ENCODE measurements at places on chromosomes 16 and 17.

DNA sequence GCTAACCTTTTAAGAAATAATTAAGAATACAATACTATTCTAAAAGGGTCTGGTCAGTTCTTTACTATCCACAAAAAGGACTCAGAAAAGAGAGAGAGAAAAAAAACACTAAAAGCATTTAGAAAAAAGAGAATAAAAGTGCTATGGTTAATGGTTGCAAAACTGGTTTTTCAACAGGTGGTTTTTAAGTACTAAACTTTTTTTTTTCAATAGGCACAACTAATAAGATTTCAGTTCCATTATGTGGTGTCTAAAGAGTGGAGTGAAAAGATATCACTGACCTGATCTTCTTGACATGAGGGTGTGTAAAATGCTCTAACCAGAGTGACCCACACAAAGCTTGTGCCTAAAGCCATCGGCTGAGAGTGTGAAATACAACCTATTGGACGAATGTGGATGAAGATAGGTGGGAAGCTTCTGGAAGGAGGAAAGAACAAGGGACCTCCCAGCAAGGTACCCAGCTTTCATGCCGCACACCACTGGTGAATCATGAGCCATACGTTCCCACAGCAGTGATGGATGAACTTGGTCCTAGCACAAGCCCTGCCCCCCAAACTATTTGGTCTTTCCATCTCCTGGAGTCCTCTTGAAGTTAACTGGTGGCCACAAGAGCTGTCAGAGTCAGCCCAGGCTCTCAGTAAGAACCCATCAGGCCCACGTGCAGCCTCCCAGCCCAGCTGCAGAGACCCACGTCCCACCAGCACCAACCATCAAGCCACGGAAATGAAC, 103.0 kb downstream of the ZFHX3 start:
- no peak for DNase-seq

DNA sequence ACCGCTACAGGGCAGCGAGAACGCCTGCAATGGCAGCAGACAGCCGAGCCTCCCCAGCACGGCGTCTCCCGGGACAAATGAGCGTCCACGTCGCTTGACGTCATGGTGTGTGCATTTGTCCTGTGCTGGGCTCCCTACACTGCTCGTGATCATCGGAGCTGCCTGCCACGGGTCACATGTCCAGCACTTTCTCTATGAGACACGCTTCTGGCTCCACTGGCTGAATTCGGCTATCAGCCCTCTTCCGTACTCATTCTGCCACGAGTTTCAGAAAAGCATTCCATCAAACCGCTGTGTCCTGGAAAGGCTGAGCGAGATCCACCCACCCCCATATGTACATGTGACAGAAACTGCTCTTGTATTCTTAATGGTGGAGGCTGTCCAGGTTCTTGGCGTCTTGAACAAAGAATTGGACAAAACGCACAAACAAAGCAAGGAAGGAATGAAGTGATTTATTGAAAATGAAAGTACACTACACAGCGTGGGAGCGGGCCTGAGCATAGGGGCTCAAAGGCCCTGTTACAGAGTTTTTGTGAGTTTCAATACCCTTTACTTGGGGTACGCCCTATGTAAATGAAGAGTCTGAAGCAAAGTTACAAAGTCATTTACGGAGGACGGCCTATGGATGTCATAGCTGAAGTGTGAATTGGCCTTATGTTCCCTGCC, 28.5 kb upstream of the SHCBP1 start:
- DNase-seq = no peak

- no peak for DNase-seq
Observed at GRCh38 chr16:73192232-73192894, 144.4 kb upstream of the ZFHX3 start.

DNA sequence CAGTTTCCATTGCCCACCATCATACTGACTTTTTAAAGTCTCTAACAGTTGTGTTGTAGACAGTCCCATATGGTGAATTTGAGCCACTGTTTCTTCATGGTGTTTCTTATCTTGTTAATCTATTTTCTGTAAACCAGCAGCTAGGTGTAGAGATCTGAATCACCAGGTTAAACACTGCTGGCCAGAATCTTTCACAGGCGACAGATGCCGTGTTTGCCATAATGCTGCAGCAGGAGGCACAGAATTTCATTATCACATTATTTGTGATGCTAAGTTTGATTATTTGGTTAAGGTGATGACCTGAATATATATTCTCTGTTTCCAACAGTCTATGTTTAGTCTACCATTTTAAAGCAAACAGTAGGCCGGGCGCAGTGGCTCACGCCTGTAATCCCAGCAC, 11.5 kb upstream of the CNGB1 start:
- no peak for DNase-seq

Data from SHP77 treated with DMSO at 0.1 percent for 48 hours (cell line).